ENCODE measurements at places on chromosomes 13 and 19. TPM values are rescaled to one million over a fixed set of nuclear protein-coding genes. Genes with fewer than 3 reads are reported as not detected.

SHISA7 gene
- total RNA-seq: not detected

TTC9B gene
- total RNA-seq: not detected

LCP1 gene
- 5.8 TPM for total RNA-seq

KLK8 gene
- total RNA-seq: not detected

JSRP1 gene
- total RNA-seq: not detected

GPR18 gene
- not detected for total RNA-seq

GAPDHS gene
- total RNA-seq: not detected

ADAMTS10 gene
- total RNA-seq: 3.1 TPM

CGB8 gene
- total RNA-seq: not detected

EDNRB gene
- 25.1 TPM for total RNA-seq

ZNF100 gene
- 4.9 TPM for total RNA-seq

CALM3 gene
- 301 TPM for total RNA-seq

SUPT5H gene
- total RNA-seq: 70.9 TPM

CYP2S1 gene
- total RNA-seq: not detected

CYP4F11 gene
- total RNA-seq: 0.99 TPM

All from heart right ventricle (tissue), 16 donors.